Stimulated activated CD4-positive, alpha-beta T cell treated with anti-CD3 and anti-CD28 coated beads, Interleukin-4, amount 100 ng/mL, for 1 hour (primary cell): ENCODE measurements at places on chromosomes 1 and 21.

GRCh38 chr1:236799001-236799400 is 3.9 kb downstream of the MTR start:
- no peak for DNase-seq

GRCh38 chr1:27605796-27606707 is 2.1 kb upstream of the AHDC1 start:
- peak; percentile 61 for DNase-seq

GRCh38 chr1:54975356-54976108 is 4.9 kb upstream of the TMEM61 start:
- no peak for DNase-seq

- DNase-seq, result no peak
Measured at GRCh38 chr1:198498881-198499280, 41.6 kb downstream of the ATP6V1G3 start.

GRCh38 chr21:37983336-37984095 is 67.3 kb upstream of the KCNJ6 start:
- DNase-seq, result no peak

DNA sequence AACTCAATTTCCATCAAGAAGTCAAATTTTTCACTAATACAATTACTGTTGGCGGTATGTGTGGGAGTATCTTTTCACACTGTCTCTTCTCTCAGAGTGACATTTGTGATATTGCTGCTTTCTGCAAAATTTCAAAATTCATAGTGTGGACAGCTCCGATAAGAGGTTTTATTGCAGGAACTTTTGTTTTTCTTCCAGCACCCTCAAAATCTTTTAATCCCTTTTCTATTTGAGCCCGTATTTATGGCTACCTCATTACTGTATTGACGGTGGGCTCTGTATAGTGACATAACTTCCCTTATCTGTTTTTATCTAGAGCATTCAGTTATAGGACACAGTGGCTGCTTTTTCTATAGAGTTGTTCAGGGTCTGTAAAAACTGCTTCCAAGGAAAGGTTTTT is 794.4 kb upstream of the TMPRSS15 start:
- no peak for DNase-seq

- DNase-seq, result no peak
Measured at GRCh38 chr1:239630767-239631166, 244.4 kb downstream of the CHRM3 start.

DNA sequence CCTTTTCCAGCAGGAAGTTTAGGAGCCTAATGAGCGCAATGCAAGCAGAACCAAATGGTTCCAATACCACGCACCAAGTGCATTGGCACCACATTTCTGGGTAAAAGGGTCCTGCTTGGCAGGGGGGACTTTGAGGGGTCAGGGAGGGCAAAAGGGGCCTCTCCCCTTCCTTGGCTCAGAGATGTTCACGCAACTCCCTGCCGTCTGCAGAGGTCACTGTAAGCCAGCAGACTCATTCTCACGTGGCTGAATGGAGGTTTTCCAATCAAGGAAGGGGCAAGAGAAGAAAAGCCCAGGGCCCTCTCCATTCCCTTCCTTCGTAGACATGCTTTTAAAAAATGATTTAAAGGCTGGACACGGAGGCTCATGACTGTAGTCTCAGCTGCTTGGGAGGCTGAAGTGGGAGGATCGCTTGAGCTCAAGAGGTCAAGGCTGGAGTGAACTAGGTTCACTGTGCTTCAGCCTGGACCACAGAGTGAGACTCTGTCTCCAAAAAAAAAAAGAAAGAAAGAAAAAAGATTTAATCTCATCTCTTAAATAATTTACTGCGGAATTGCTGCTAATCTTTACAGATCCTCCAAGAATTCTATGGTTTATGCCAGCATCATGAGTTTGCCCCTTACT is 80.3 kb downstream of the RUNX3 start:
- DNase-seq, result no peak

- no peak for DNase-seq
Measured at GRCh38 chr1:95984798-95985374, 736.7 kb upstream of the PTBP2 start.

DNA sequence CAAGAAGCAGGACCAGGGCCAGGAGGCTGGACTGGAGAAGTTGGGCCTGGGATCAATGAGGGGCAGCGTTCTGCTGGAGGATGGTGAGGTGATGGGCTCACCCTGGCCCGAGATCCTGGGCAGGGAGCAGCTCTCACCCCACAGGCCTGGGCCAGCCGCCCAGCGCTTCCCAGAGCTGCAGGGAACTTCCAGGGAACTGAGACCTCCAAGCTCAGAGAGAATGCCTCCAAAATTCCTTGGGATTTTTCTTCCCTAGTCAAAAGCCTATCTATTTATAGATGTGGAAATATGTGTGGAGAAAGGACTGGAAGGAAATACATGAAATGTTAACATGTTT is 121.2 kb downstream of the SPSB1 start:
- no peak for DNase-seq
